ENCODE measurements at places on chromosomes 3 and 15.
A peak's percentile ranks its signal among the peaks of the same experiment; 100 is the strongest.

- DNase-seq, result no peak
Measured at GRCh38 chr3:136852180-136852579, 9.8 kb upstream of the NCK1 start.

DNA sequence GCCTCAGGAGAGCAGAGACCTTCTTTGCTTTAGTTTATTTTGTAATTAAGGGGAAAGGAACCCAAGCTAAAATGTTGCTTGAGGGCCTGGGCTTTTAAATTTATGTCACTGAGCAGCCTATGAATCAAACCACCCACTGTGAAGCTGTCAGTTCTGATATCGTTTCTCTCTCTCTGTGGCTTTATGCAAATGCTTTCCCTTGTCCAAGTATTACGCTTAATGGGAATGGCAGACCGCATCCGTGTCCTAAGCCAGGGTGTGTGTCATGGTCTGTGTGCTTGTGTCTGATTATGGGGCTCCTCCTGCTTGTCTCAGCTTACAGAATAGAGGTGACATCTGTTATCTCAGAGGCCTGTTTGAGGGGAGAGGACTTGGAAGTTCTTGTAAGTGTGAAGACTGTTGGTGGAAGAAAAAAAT is 82.4 kb downstream of the EBLN2 start:
- no peak for DNase-seq

- no peak for DNase-seq
Measured at GRCh38 chr3:171348121-171348520, 112.1 kb downstream of the TNIK start.

- DNase-seq, result no peak
Measured at GRCh38 chr3:23875113-23875725, 41.6 kb downstream of the NKIRAS1 start.

DNA sequence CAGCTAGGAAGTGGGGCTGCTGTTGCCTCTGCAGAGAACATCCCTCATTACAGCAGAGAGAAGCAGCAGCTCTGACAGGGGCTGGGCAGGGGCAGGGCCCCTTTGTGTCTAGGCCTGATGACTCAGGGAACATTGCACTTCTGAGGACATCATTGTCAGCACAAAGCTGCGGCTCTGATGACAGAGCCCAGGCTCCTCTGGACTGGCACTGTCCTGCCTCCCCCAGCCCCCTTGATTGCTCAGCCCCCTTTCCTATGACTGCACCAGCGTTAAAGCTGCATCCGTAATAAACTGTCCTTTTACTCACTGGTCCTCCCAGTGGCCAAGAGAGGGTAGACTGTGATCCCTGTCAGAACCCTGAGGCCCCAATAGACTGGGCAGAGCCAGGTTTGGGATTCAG is 18.3 kb downstream of the TRH start:
- peak; percentile 60 for DNase-seq

GRCh38 chr3:149593418-149594160 is 64.2 kb downstream of the WWTR1 start:
- no peak for DNase-seq

DNA sequence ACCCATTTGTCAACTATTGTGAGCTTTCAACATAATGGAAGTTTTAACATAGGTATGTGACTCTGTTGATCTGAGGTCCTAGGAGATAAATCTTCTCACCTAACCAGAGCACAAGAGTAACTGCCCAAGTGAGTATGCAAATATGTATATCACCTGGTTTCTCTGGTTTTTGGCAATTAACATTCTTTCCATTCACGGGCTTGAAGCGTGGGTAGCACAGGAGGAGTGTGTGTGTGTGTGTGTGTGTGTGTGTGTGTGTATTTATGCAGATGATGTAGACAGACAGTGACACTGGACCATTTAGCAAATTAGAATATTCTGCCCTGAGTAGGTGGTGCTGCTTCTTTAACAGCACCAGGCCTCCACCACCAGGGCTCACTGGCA is 15.0 kb downstream of the EPHB1 start:
- DNase-seq, result no peak

DNA sequence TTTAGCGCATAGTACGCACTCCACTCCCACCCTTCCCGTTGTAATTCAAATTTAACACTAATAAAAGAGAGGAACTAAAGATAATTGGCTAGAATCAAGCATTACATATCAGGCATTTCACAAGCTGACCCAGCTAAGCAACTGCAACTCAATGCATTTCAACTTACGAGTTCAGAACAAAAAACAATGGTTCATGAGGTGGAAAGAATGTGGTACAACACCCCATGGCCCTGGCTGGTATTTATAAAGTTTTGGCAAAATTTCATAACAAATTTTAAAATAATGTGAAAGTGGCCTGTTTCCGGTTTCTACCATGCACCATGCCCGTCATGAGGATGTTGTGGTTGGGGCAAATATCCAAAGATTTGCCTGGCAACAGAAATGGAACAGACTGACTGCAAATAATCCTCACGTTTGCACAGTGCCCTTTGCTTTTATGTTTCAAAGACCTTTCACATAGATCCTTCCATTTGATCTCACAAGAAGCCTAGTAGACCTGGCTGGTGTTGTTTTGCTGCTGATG is 455.3 kb upstream of the NR2F2 start:
- peak; percentile 18 for DNase-seq

DNA sequence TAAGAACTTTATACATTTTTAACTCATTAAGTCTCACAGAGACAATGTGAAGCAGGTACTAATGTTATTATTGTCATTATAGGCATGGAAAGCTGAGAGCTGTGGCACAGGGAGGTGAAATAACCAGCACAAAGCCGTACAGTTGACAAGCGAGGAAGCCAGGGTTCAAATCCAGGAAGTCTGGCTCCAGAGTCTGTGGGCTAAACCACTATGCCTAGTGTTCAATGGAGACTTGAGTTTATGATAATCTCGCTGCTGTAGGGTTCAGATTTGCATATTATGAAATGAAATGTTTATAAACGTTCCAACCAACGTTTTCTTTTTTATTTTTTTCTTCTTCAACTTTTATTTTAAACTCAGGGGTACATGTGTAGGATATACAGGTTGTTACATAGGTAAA is 60.0 kb downstream of the CHST2 start:
- DNase-seq, result no peak
